Neural crest cell (in vitro differentiated cells): ENCODE measurements at places on chromosomes 3 and 15.

DNA sequence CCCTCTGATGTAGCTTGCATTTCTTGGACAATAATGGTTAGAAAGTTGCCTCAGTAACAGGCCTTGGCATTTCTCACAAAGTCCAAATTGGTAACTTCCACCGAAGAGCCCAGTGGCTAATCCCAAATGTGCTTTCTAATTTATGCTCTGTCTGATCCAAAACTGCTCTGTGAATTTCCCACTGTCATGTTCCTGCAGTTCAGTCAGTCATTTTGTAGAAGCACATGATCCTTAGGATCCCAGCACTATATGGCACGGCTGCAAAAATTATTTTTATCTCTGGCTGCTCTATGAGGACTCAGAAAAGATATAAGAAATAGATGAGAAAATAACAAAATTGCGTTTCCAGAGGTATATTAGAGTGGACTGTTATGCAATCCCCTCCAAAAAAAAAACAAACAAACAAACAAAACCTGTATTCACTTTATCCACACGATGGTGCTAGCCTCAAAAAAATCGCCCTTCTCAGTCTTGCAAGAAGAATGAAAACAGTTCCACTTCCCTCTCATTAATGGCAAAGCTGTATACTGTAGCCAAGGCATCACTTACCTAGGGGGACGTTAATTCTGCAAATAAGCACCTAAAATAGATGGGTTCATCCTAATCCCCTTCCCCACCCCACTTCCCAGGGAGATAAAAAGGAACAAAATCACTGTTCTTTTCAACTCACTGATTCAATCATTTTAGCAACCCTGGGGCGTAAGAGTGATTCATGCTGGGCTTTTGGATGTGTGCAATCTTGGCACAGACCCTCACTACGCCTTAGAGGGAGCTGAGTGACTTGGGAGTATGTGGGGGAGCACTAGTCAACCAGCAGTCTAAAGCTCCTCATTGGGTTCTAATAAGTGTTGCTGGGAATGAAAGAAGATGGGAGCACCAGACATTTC is 61.3 kb downstream of the TMCO5A start:
- peak; percentile 48 for DNase-seq

DNA sequence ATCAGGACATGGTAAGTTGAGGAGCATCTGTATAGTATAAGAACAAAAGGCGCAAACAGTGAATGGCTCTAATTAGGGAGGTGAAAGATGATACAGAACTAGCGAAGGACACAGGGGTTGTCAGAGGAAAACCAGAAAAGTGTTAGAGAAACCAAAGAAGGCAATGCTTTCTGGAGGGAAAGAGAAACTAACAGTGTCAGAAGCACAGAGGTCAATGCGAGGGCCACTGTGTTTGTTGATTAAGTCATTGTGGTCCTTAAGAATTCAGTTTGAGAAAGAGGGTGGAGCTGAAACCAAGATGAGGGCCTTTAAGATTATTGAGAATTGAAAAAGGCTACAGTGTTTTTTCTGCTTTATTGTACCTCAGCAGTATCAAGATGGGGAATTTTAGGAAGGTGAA is 28.8 kb downstream of the ATG7 start:
- no peak for DNase-seq

DNA sequence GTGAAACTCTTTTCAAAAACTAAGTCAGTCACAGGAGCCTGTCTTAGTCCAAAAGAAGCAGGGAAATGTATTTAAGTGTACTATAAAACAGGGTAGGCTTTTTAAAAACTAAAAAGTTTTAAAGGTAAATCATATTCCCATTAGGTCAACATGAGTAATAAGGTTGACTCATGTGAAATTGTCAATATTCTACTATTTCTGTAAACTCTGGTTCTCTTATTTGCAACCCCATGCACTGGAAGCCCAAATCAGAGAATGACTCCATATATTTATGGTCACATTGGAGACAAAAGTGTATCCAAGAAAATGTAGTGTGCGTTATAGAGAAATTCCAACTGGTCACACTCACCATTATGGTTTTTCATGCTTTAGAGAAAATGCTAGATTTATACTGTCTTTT is 600.3 kb upstream of the TGFBR2 start:
- DNase-seq, result no peak

GRCh38 chr3:119912220-119912619 is 130.3 kb downstream of the NR1I2 start:
- DNase-seq, result no peak

DNA sequence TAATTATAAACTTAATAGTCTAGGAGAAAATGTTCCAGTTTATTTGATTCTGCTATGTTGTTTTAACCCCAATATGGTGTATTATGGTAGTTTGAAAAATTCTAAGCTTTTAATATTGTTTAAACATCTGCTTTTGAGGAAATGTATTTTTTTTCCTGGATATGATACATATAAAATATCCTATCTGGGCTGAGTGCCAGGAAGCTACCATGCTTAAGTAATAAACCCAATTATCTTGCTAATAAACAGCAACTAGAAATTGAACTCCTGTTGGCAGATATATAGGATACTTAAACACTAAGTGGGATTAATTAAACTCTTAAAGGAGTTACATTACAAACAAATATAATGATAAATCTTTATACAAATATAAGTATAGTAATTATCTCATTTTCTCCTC is 293.7 kb upstream of the GRM7 start:
- DNase-seq, result no peak

DNA sequence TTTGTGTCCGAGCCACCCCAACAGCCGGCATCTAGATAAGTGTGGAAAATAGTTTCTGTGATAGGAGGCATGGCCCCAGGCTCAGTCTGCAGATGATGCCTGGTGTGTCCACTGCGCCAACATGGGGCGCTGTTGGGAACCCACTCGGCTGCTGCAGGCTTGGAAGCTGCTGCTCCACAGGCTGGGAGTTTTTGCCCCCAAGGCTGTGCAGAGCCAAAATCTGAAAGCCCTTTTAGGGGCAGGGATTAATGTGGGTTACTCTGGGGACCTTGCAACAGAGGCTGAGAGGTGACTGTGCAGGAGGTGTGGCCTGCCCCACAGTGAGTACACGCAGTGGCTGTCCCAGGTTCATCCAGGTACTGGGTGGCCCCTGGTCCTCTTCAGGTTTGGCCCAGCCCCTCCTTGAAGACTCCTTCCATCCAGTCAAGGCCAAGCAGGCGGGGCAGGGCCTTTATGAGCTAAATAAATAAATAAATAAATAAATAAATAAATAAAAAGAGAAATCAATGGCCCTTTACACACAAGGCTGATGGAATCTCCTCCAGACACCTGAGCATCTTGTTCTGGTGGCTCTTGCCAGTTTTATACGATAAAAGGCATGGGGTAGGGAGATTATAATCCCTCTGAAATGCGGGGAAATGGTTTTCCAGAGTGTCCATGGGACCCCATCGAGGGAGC is 73.8 kb downstream of the AAGAB start:
- no peak for DNase-seq

DNA sequence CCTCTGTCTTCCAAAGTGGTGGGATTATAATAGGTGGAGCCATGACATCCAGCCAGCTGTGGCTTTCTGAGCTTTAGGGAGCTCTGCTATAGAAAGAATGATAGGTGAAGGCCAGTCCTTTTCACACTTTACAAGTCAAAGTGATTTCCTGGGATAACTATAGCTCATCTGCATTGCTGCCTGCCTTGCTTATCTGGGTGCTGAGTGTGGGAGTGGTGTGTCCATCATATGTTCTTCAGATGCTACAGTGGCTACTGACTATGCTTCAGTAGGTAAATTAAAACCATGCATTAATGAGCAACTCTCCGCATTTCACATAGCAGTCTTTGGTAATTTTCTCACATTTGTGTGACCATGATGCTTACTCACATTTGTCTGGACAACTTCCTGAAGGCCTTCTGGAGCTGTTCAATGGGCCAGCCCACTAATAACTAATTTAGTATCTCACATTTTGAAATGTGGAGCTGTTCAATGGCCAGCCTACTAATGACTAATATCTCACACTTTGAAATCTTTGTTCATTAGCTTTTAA is 23.4 kb downstream of the RHOA start:
- DNase-seq, result no peak

DNA sequence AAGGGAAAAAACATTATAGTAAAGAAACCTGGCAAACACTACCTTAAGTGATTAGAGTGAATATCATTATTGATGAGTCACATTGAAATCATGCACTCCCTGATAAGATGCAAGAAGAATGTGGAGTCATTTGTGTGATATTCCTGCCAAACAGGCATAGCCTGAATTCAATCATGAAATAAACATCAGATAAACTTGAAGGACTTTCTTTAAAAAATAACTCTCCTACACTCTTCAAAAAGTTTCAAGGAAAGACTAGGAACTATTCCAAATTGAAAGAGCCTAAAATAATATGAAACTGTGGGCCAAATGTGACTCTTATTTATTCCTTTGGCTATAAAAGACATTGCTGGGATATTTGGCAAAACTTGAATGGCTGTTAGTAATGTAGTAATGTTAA is 625.7 kb upstream of the LMCD1 start:
- DNase-seq, result no peak

GRCh38 chr3:66452303-66453011 is 48.4 kb downstream of the LRIG1 start:
- DNase-seq, result no peak

GRCh38 chr3:105629718-105630117 is 239.1 kb downstream of the CBLB start:
- no peak for DNase-seq

DNA sequence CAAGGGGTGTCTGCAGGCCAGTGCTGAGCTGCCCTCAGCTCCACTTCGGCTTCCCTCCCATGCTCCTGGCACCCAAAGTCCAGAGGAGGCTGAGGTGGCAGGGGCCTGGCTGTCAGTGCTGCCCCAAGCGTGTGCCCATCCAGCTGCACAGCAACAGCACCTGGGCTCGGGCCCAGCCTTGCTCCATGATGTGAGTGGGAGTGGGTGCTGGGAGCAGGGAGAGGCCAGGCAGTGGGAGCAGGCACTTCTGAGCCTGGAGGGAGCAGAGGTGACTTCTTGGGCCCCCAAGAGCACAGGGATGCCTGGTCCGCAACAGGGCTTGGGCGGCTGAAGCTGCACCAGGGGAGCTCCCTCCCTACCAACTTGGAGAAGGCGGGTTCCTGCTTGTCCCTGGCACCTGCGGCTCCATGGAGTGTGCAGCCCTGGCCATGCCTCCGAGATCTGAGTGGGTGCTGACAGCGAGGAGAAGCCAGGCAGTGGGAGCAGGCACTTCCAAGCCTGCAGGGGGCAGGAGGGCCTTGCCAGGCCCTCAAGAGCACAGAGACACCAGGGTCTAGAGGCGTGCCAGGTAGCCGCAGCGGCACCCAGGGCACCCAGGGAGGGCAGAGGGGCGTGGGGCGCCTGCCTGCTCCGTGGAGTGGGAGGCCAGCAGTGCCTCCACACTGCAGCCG is 366.7 kb upstream of the SGO1 start:
- no peak for DNase-seq

DNA sequence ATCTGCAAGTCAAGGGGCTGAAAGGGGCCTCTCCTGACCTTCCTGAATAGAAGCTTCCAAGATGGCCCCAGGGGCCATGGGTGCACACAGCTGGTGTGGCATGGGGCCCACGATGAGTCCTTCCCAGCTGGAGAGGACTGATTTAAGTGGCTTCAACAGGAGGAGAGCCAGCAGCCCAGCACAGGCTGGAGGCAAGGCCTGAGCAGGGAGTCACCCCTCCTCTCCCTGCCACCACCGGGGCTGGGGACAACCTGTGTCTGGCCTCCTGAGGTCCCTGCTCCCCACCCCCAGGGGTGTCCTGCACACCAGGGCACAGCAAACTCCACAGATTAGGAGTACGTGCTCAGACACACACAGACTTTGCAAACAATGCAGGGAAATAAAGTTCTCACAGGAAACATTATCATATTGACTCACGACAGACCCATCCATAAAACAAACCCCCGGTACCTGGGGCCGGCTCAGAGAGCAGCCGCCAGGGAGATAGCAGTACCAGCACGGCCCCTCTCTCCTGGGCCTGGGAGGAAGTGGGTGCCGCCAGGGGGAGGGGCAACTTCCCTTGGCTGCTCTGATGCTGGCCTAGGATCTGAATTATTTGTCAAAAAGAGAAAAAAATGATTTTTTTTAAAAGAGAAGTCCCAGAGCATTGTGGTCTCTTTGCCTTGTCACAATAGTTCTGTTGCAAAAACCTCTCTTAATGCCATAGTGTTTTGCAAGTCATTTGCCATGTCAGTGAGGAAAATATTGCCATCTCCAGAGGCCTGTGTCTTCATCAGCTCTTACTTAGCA is 21.9 kb upstream of the TSEN2 start:
- no peak for DNase-seq

DNA sequence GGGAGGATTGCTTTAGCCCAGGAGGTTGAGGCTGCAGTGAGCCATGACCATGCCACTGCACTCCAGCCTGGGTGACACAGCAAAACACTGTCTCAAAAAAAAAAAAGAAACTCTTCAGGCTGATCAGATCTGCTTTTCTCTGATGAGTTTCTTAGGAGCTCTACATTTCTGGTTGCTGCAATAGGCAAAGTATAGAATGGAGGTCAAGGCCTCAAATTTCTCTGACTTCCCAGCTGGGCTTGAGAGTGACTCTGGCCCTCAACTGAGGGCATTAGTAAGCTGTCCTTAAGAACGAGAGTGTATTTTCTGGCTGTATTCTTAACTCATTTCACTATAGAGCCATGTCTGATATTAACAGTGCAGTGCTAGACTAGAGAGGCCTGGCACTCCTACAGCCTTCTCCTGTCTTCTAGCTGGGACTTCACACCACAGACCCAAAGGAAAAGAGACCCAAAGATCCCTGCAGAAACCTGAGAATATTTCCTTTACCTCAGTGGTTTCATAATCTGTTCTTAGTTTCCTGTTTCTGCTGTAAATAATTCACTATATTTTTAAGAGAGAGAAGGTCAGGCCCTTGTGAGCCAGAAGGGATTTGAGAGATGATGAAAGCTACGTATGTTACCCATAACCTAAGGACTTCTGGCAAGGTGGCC is 2.0 kb upstream of the NR1I2 start:
- DNase-seq, result no peak

- DNase-seq, result no peak
Measured at GRCh38 chr15:65310431-65311137, 6.1 kb downstream of the RNU5B-1 start.

GRCh38 chr3:127835993-127836882 is 13.9 kb upstream of the MGLL start:
- DNase-seq, result no peak

DNA sequence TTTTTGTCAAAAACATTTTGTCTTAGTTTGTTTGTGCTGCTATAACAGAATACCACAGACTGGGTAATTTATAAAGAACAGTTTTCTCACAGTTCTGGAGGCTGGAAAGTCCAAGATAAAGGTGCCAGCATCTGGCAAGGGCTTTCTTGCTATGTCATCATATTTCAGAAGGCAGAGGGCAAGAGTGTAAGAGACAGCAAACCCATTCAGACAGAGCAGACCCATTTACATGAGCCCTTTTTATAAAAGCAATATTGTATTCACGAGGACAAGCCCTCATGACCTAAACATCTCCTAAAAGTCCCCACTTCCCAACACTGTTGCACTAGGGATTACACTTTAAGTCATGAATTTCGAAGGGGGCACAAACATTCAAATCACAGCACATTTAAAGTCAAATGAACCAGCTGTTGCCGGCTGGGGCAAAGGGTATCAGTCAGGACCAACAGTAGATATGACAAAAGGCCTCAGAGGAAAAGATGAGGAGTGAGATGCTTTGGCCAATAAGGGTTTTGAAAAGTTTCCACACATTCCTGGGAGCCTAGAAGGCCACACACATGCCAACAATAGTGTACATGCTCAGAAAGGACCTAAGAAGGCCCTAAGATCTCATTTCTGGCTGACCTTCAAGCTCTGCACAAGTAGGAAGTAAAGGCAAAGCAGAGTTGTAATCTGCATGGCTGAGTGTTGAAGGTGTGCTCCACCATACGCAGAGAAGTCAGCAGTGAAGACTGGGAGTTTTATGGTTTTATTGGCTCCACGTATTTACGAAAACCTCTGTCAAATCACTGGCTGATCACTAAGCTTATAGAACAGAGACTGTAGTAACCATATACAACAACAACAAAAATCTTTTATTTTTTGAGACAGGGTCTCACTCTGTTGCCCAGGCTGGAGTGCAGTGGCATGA is 37.9 kb downstream of the UQCC5 start:
- no peak for DNase-seq
